Esophagus squamous epithelium (tissue), 5 donors: ENCODE measurements at places on chromosomes 5 and 9.

- no peak for DNase-seq
Measured at GRCh38 chr5:67353500-67354450, 157.2 kb upstream of the CD180 start.

DNA sequence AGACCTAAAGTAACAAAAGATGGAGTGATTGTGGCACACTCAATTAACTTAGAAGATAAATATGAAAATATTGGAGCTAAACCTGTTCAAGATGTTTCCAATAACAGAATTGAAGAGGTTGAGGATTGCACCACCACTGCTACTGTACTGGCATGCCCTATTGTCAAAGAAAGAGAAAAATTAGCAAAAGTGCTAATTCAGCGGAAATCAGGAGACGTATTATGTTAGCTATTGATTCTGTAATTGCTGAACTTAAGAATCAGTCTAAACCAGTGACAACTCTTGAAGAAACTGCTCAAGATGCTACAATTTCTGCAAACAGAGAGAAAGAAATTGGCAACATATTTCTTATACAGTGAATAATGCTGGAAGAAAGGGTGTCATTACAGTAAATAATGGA is 754.4 kb downstream of the CDH18 start:
- no peak for DNase-seq

- DNase-seq = no peak
Measured at GRCh38 chr5:172410160-172410559, 44.2 kb downstream of the SH3PXD2B start.

- DNase-seq = no peak
Measured at GRCh38 chr9:88378317-88378716, 9.9 kb upstream of the SPIN1 start.

GRCh38 chr5:180172447-180173197 is 36.4 kb downstream of the RASGEF1C start:
- DNase-seq = no peak
